ENCODE measurements at places on chromosomes 11 and 22. TPM values are rescaled to one million over a fixed set of nuclear protein-coding genes. Genes with fewer than 3 reads are reported as not detected.
A peak's percentile ranks its signal among the peaks of the same experiment; 100 is the strongest.

DNA sequence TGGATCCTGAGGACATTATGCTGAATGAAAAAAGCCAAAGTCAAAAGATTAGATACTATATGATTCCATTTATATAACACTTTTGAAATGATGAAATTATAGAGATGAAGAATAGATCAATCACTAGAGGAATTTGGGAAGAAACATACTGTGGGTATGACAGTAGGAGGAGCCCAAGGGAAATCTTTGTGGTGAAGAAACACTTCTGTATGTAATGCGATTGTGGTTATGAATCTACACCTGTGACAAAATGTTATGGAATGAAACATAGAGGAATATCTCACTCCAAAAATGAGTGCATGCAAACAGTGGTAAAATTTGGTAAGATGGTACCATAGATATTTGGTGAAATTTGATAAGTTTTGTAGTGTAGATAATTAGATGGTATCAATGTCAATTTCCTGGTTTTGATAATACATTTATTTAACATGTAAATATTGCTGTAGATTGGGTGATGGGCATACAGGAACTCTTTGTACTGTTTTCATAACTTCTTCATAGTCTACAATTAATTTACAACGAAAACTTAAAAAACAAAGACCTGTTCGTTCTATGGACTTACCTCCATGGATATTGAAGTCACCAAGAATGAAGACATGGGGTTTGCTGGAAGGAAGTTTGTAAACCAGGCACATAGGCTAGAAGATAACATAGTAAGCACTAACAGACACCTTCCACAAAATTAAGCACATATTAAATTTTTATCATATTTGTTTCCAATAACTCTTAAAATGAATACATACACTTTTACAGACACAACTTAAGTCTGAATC lies 11.5 kb downstream of the MRGPRX1 start:
- peaks cover 17% of the 10 kb centered on the region for H3K27me3 ChIP-seq
- no peak overlapping the region for H3K4me3 ChIP-seq
- no peak for DNase-seq
- no peaks in the 10 kb centered on the region for H3K4me1 ChIP-seq

DNA sequence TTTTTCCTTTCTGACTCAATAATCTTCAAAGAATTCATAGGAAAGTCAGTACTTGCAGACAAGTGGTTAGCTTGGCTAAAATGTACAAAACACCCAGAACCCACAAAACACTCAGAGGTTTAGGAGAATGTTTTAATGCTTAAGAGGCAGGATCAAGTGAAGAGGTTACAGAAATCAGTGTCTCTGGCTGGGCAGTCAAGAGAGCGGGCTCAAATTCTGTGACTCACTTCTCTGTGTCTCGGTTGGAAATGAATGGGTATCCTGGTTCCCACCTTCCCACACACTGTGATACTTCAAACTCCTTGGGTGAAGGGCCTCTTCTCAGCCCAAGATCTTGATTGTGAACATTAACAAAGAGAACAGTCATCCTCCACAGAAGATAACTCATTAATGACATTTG lies 3.8 kb downstream of the MPEG1 start:
- no peak for DNase-seq
- H3K27me3 ChIP-seq = no peaks in the 10 kb centered on the region
- no peak overlapping the region for H3K4me3 ChIP-seq
- H3K4me1 ChIP-seq = peaks cover 23% of the 10 kb centered on the region
- no peaks in the 10 kb centered on the region for H3K36me3 ChIP-seq

Gene EML3
- total RNA-seq = 174 TPM

Gene KCTD14
- total RNA-seq = 0.52 TPM

Gene OR5AS1
- not detected for total RNA-seq

DNA sequence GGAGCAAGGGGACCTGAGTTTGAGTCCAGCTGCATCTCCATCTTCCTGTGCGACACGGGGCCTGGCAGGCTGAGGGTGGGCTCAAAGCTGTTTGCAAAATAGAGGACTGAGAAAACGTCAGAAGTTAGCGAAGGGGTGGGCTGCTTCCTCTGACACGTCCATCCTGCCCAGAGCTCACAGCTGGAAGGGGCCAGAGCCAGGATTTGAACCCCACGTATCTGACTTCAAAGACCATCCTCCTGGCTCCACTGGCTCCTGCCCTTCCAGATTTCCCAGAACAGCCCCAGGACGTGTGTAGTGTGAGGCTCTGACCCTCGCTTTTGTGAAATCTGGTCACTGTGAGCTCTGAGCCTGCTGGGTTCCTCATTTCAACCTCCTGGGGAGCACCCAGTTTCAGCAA lies 56.3 kb downstream of the CD82 start:
- no peaks in the 10 kb centered on the region for H3K27me3 ChIP-seq
- peak; percentile 4 for DNase-seq
- no peak overlapping the region for H3K27ac ChIP-seq
- peaks cover 32% of the 10 kb centered on the region for H3K4me1 ChIP-seq

Gene MAJIN
- not detected for total RNA-seq

Data from T-helper 17 cell (primary cell).